ENCODE measurements at places on chromosomes 7 and 10. TPM values are rescaled to one million over a fixed set of nuclear protein-coding genes. Genes with fewer than 3 reads are reported as not detected.

ZPBP gene
- not detected for total RNA-seq

TFEC gene
- not detected for total RNA-seq

C10orf143 gene
- total RNA-seq = 0.62 TPM

TLX1 gene
- not detected for total RNA-seq

DNA sequence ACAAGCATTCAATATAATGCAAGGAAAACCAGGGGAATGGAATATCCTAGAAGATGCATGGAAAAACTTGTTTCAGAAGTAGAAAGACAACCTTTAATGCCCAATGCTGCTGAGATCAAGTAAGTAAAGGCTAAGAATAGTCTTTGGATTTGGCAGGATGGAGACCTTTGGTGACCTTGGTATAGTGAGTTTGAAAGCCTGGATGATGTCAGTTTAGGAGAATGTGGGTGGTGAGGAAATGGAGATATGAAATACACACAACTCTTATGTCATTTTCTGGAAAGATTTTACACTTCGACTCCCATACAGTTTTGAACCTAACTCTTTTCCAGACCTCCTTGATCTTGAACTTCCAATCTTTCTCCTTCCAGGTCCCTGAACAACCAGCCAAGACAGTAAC, 185.7 kb downstream of the TFEC start:
- DNase-seq = no peak
- H3K27me3 ChIP-seq = no peaks in the 10 kb centered on the region
- H3K27ac ChIP-seq = no peak overlapping the region
- H3K36me3 ChIP-seq = no peaks in the 10 kb centered on the region

- no peaks in the 10 kb centered on the region for H3K36me3 ChIP-seq
- peak; percentile 54 for DNase-seq
- H3K4me1 ChIP-seq = peaks cover 5% of the 10 kb centered on the region
Measured at GRCh38 chr10:44908066-44908749, 2.9 kb upstream of the TMEM72 start.

DNA sequence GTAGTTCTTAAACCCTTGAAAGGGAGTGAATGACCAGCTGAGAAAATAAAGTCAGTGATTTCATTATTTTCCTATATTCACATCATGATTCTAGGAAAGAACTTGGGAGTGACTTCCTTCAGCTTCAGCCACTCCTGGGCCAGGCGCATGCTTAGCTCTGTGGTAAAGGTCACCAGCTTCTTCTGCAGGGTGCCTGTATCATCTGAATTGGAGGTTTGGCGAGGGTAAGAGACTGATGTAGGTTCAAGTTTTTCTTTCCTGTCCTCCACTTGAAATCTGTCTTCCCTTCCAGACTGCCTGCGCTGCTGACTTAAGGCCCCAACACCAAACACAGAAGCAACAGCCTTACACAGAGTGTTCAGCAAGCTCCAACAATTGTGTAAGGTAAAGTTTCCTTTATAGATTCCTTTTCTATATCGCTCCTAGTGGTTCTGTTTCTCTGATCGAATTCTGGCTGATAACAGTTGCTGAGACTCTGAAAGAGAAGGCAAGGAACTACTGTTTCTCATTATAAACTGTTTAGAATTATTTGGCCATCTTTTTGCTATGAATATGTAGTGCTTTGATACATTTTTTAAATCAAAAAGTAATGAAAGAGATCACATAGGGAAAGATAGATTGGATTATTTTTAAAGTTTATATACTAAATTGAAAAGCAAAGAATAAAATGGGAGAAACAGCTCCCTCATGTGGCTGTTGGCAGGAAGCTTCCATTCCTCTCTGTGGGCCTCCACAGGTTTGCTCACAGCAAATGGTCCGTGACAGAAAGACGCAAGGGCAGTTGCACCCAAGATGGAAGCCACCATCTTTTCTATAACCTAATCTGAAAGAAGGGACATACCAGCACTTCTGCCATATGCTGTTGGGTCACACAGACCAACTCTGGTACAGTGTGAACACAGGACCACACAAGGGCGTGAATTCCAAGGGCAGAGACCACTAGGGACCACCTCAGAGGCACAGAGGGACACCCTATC, 14.0 kb downstream of the GATAD1 start:
- no peak overlapping the region for H3K4me3 ChIP-seq
- H3K27ac ChIP-seq = peak overlapping the region; percentile 55
- no peaks in the 10 kb centered on the region for H3K4me1 ChIP-seq
- H3K36me3 ChIP-seq = peaks cover 5% of the 10 kb centered on the region

GRCh38 chr10:70913893-70914240, 25.5 kb upstream of the PCBD1 start:
- no peaks in the 10 kb centered on the region for H3K27me3 ChIP-seq
- H3K27ac ChIP-seq = no peak overlapping the region

- no peak overlapping the region for H3K4me3 ChIP-seq
- peaks cover 15% of the 10 kb centered on the region for H3K4me1 ChIP-seq
- H3K27me3 ChIP-seq = no peaks in the 10 kb centered on the region
- H3K27ac ChIP-seq = no peak overlapping the region
- H3K36me3 ChIP-seq = no peaks in the 10 kb centered on the region
- no peak for DNase-seq
Measured at GRCh38 chr7:135240441-135240840, 6.8 kb downstream of the STRA8 start.

- no peak overlapping the region for H3K4me3 ChIP-seq
- no peak overlapping the region for H3K27ac ChIP-seq
- H3K27me3 ChIP-seq = peaks cover 7% of the 10 kb centered on the region
- H3K36me3 ChIP-seq = no peaks in the 10 kb centered on the region
Measured at GRCh38 chr10:119250641-119251314, 43.4 kb downstream of the GRK5 start.

- no peaks in the 10 kb centered on the region for H3K4me1 ChIP-seq
- no peaks in the 10 kb centered on the region for H3K27me3 ChIP-seq
- DNase-seq = no peak
- H3K36me3 ChIP-seq = no peaks in the 10 kb centered on the region
Measured at GRCh38 chr7:44711528-44711927, 37.1 kb upstream of the ZMIZ2 start.

- H3K36me3 ChIP-seq = no peaks in the 10 kb centered on the region
- H3K4me1 ChIP-seq = 0 out of 2 replicates have a peak, but pooled peaks cover 3% of the 10 kb centered on the region
- H3K4me3 ChIP-seq = no peak overlapping the region
- no peaks in the 10 kb centered on the region for H3K27me3 ChIP-seq
Measured at GRCh38 chr10:71998840-71999194, 34.6 kb downstream of the CHST3 start.

- no peaks in the 10 kb centered on the region for H3K36me3 ChIP-seq
- DNase-seq = peak; percentile 45
- no peak overlapping the region for H3K4me3 ChIP-seq
- no peaks in the 10 kb centered on the region for H3K4me1 ChIP-seq
Measured at GRCh38 chr10:114110174-114110972, 63.6 kb downstream of the CCDC186 start.

DNA sequence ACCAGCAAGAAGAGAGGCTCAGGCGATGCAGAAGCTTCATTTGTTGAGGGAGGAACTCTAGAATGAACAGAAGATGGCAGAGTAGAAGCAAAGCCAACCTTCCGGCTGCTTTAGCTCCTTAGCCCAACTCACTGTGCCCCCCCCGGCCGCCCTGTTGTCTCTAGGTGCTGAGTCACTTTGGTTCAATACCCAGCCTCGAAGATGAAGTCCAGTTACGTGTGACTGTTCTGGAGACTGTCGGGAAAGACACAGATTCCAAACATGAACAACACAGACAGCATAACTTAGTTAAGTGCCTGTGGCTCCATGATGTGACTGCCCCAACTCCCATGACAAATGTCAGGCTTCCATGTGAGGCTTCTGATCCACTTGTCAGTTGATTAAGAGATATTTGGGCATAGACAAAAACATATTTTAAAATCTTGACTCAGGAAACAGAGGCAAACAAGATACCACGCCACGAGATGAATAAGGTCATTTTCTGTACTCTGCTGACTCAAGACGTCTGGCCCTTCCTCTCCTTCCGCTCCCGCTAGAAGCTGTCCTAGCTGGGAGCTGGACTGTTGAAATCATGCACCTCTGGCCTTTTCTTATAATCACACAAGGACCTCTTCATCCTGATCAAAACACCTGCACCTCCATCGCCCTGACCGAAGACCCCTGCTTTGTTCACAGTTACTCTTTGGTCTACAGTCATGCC, 199.3 kb downstream of the FRMD4A start:
- H3K4me1 ChIP-seq = peaks cover 5% of the 10 kb centered on the region
- H3K4me3 ChIP-seq = no peak overlapping the region
- no peaks in the 10 kb centered on the region for H3K36me3 ChIP-seq

GRCh38 chr7:108200326-108200725, 70.2 kb upstream of the LAMB4 start:
- no peak overlapping the region for H3K27ac ChIP-seq
- DNase-seq = no peak
- no peaks in the 10 kb centered on the region for H3K27me3 ChIP-seq
- H3K4me1 ChIP-seq = peaks cover 15% of the 10 kb centered on the region

DNA sequence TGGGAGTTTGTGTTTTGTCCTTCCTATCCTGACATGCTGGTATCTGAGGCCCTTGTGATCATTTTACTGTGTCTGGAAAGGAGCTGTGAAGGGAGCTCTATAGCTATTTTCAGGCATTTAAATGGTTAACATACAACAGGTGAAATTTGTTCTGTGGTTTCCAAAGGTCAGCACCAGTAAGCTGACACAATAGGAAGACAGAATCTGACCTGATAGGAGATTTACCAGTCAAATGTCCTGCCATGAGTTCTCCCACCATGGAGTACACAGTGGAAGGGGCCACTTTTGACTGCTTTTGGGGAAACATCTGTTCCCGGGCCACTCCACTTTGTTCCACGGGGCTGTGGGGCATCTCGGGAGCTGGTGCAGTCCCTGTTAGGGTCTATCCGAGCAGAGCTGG, 17.6 kb downstream of the FKBP6 start:
- DNase-seq = no peak
- peaks cover 7% of the 10 kb centered on the region for H3K4me1 ChIP-seq
- H3K36me3 ChIP-seq = no peaks in the 10 kb centered on the region
- H3K4me3 ChIP-seq = no peak overlapping the region
- no peaks in the 10 kb centered on the region for H3K27me3 ChIP-seq
- no peak overlapping the region for H3K27ac ChIP-seq

DNA sequence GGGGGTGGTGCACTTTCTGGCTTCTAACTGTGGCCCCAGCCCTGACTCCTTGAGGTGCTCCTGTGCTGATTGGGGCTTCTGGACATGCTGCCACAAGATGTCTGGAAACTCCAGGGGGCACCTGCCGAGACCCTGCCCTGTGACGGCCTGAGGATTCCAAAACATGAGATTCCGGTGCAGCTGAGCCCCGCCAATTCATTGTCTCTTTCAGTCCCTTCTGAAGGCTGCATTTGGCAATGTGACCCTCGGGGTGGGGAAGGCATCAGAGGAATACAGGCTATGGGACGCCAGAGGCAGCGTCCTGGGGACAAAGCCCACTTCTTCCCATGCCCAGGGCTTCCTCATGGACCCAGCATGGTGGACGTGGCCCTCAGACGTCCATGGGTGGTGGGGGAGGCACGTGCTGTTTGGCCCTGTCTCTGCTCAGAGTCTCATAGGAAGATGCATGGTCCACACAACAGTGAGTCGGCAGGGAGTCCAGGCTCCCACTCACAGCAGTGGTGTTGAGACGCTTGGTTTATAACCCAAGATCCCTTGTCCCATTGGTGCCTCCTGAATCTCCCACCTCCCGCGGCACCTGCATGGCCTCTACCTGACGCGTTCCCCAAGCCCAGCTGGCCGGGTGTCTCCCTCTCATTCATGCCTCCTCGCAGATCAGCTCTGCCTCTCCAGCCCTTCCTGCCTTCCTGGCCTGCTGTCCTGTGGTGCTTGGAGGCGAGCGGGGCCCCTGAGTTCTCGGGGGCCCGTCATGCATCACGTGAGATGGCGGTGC, 129.9 kb downstream of the WDR37 start:
- H3K27ac ChIP-seq = no peak overlapping the region
- no peaks in the 10 kb centered on the region for H3K4me1 ChIP-seq
- no peak overlapping the region for H3K4me3 ChIP-seq
- no peaks in the 10 kb centered on the region for H3K27me3 ChIP-seq
- DNase-seq = no peak

GRCh38 chr7:31478721-31479120, 35.2 kb upstream of the ITPRID1 start:
- H3K4me3 ChIP-seq = no peak overlapping the region
- no peak for DNase-seq
- no peaks in the 10 kb centered on the region for H3K27me3 ChIP-seq
- H3K4me1 ChIP-seq = peaks cover 28% of the 10 kb centered on the region

DNA sequence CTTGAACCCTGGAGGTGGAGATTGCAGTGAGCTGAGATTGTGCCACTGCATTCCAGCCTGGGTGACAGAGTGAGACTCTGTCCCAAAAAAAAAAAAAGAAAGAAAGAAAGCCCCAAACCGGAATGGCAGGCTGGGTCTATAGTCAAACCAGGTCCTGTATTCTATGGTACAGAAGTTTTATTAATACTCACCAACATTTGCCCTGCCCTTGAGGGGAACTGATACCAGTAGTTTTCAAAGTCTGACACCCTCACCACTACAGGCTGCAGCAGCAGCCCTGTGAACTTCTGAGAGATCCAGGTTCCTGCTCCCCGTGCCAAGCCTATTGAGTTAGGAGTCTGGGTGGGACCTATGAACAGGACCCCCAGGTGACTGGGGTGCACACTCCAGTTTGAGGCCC, 80.6 kb downstream of the RGS10 start:
- H3K27ac ChIP-seq = no peak overlapping the region
- DNase-seq = no peak
- H3K36me3 ChIP-seq = no peaks in the 10 kb centered on the region
- H3K27me3 ChIP-seq = no peaks in the 10 kb centered on the region

- no peaks in the 10 kb centered on the region for H3K27me3 ChIP-seq
- DNase-seq = peak; percentile 83
- H3K4me1 ChIP-seq = peaks cover 26% of the 10 kb centered on the region
- no peaks in the 10 kb centered on the region for H3K36me3 ChIP-seq
- peak overlapping the region; percentile 82 for H3K27ac ChIP-seq
Measured at GRCh38 chr10:63504145-63504881, 16.9 kb upstream of the REEP3 start.

DNA sequence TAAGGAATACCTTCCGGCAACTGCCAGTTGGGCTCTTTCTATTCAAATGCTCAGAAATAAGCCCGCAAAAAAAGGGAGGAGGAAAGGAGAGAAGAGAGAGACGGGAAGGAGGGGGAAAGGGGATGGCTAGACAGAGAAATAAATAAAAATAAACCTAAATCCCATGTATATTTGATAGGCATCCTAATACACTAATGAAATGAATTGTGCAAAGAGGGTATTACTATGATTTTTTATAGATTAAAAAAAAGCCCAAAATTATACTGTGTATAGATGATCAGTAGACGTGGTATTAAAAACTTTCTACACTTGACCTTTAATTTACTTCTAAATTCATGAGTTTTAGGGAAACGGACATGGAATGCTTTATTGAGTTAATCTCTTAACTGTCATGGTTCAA, 89.9 kb downstream of the HBP1 start:
- peaks cover 3% of the 10 kb centered on the region for H3K4me1 ChIP-seq
- no peaks in the 10 kb centered on the region for H3K36me3 ChIP-seq
- peak; percentile 3 for DNase-seq
- H3K4me3 ChIP-seq = no peak overlapping the region
- H3K27ac ChIP-seq = no peak overlapping the region
- no peaks in the 10 kb centered on the region for H3K27me3 ChIP-seq

GRCh38 chr7:128398016-128398840, 11.6 kb downstream of the IMPDH1 start:
- H3K27ac ChIP-seq = no peak overlapping the region
- H3K27me3 ChIP-seq = no peaks in the 10 kb centered on the region
- no peaks in the 10 kb centered on the region for H3K4me1 ChIP-seq
- no peak overlapping the region for H3K4me3 ChIP-seq
- H3K36me3 ChIP-seq = no peaks in the 10 kb centered on the region
